IMR-90 (cell line): ENCODE measurements at places on chromosomes 2 and 18. TPM values are rescaled to one million over a fixed set of nuclear protein-coding genes. Genes with fewer than 3 reads are reported as not detected.

- peak; percentile 28 for DNase-seq
These were observed 1.9 kb upstream of the SOX11 start for GRCh38 chr2:5690286-5690685.

- no peak for DNase-seq
These were observed 3.6 kb downstream of the TEX51 start for GRCh38 chr2:126902152-126902835.

GRCh38 chr18:56139792-56140254 lies 498.6 kb downstream of the TXNL1 start:
- peak; percentile 95 for DNase-seq

- DNase-seq = peak; percentile 62
These were observed 39.7 kb upstream of the GRP start for GRCh38 chr18:59180150-59180845.

- DNase-seq = peak; percentile 5
These were observed 6.7 kb downstream of the ZNF521 start for GRCh38 chr18:25345081-25345866.

- DNase-seq = peak; percentile 70
These were observed 750.8 kb upstream of the ID2 start for GRCh38 chr2:7930800-7931635.

GRCh38 chr2:199602271-199602895 lies 144.6 kb upstream of the SATB2 start:
- no peak for DNase-seq

- DNase-seq = no peak
These were observed 1.4 kb downstream of the PHLPP1 start for GRCh38 chr18:62716619-62717168.

- no peak for DNase-seq
These were observed 77.5 kb downstream of the TFCP2L1 start for GRCh38 chr2:121207494-121207893.

DNA sequence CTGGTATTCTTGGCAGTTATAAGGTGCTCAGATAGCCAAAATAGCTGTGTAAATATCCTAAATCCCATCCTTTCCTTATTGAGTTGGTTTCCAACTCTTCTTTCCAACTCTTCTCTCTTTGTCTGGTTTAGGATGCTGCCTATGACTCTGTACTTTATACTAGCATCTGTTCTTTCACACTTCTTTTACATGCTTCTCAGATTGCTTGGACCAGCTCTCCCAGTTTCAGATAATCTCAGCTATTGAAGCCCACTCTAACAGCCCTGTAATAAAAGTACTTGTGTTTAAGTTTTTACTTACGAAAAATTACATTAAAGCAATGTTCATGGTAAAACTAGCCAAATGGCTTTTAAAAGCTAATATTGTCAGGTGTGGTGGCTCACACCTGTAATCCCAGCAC lies 14.7 kb upstream of the LHCGR start:
- no peak for DNase-seq

- no peak for DNase-seq
These were observed 2.7 kb downstream of the RASGRP3 start for GRCh38 chr2:33478968-33479731.

DNA sequence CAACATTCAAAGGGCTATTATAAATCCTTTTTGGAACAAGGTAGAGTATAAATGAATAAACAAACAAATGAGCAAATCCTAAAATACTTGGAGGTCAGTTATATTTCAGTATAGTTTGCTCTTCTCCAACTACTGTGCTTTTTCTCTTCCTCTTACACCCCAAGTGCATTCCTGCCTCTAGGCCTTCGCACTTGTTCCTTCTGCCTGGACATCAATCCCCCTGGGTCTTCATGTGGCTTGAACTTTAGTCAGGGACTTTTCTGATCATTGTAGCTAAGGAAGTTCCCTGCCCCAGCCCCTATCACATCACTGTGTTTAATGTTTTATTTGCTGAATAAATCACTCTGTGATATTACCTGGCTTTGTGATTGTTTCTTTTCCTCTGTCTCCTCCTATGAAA lies 418.2 kb upstream of the HNRNPA3 start:
- DNase-seq = no peak

DNA sequence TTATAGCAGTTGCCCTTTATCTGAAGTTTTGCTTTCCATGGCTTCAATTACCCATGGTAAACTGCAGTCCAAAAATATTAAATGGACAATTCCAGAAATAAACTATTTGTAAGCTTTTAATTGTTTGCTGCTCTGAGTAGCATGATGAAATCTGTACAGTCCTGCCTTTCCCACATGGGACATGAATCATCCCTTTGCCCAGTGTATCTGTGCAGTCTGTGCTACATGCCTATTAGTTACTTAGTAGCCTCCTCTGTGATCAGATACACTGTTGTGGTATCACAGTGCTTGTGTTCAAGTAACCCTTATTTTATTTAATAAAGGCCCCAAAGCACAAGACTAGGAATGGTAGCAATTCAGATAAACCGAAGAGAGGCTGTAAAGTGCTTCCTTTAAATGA lies 810.6 kb upstream of the PIK3C3 start:
- DNase-seq = peak; percentile 82

DNA sequence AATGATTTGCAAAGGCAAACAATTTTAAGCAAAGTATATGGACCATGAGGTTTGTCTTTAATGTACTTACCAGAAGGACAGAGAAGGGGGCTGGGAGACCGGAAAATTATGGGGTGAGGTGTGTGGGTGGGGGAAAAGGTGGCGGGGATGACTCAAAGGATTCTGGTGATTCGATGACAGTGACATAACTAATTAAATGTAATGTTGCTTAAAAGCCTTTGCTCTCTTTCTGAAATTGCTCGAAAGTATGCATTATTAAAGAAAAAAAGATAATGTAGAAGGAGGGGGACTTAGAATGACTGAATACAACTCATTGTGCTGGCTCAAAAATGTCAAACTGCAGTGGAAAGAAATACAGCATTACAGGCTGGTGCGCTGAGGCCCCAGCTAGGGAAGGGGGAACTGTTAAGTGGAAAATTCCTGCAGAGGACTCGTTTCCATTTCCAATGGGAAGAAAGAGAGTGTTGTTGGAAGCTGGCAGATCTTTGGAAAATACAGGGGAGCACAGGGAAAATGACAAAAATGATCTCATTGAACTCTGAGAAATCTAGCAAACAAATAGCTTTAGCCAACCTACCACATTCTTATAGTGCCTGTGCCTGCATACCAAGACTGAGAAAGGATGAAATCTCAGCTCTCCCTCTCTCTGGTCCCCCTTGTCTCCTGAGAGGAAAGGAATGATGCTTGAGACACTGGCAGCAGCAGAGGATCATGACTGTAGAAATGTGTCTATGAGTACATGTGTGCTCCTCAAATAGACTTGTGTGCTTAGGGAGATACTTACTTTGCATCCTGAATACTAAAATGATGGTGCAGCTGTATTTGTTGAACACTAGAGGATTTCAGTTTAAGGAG lies 632.4 kb downstream of the NYAP2 start:
- DNase-seq = peak; percentile 44

DNA sequence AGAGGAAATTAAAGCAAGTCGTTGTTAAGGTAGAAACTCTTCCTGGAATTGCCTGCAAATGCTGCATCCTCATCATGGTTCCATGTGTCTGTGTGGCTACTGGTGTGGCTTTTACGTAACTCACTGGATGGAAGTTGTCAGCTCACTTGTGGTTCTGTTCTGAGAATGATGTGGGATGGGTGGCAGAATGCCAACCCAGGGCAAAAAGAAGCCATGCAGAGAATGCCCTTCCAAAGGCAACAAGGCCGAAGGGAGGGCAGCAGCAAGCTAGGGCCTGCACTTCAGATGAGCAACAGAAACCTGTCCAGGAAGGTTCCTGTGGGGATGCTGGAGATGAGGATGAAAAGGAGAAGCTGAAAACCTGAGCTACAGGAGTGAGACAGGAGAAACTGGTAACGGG lies 10.4 kb upstream of the NAPG start:
- DNase-seq = no peak

- no peak for DNase-seq
These were observed 70.9 kb upstream of the FHL2 start for GRCh38 chr2:105469781-105470180.

DNA sequence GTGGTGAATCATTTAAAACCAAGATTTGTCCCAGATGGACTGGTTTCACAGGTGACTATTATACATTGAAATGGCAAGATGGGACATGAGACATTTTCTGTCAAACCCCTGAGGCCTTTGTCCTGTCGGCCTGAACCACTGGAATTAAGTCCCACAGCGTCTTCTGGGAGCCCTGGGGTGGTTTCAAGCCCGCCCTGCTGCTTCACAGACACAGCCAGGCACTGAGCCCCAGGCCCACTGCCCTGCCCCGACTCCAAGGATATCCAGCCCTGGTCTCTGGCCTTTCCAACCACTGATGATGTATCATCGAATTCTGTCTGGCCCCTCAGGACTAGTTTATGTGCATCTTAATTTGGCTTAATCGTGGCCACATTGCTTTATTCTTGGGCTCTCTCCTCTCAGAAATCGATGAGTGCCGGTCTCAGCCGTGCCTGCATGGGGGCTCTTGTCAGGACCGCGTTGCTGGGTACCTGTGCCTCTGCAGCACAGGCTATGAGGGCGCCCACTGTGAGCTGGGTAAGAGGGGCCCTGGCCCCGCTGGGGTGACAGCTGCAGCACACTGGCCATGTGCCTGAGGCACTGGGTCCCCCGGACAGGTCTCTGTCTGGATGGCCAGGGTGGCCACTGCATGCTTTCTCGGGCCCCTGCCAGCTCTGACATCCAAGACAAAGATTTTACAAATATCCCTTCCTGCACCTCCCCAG lies 39.5 kb downstream of the MTERF4 start:
- DNase-seq = no peak

- peak; percentile 4 for DNase-seq
These were observed 6.0 kb downstream of the HADHA start for GRCh38 chr2:26238311-26238958.

DNA sequence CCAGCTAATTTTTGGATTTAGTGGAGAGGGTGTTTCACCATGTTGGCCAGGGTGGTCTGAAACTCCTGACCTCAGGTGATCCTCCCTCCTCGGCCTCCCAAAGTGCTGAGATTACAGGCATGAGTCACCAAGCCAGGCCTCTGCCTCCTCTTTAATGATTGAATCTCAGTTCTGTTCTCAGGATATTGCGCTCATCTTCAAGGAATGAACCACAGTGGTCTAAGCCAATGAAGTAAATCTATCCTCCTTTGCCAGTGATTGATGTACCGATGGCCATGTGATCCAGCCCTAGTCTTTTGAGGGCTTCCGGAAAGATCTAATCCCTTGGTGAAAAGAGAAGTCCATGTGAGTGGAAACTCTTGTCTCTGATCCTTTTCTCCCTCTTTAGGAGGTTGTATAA lies 48.6 kb downstream of the POLE4 start:
- DNase-seq = peak; percentile 12

DNA sequence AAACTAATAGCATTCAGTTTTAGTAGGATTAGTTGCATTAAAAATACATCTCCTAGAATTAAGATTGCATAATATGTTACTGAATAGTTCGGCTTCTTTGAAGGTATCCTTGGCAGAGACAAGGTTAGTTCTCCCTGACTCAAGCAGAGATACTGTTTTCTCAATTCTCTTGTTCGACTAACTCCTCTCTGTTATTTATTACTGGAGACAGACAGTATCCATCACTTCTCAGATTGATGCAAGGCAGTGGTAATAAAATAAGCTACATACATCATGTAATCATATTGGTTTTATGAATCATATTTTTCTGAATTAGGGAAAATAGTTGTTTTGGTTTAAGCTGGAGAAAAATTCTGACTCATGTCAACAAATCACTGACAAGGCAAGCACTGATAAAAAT lies 134.8 kb downstream of the SLC8A1 start:
- DNase-seq = peak; percentile 46

DNA sequence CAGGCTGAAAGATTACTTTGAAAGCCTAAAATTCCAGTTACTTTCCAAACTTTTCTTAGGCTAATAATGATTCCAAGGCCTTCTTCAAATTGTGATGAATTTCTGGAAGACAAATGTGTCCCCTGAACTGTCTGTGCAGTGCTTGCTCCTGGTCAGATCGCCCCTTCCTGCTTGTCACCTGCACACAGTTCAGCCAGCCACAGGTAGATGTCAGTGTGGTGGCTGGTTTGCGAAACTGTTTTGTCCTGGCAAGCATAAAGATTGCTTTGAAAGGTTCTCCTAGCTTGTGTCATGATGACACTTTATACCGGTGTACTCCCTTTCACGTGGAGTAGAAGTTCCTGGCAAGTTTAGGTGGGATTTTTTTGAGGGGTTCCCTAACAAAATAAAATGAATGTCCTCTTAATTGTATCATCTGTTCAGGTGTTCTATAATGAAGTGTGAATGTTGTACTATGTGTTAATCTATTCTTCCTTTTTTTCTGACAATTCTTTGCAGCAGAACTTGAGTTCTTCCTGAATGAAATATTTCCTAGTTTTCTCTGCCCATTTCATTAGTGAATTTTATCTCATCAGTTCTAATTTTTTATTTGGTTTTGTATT lies 298.8 kb downstream of the ZNF407 start:
- peak; percentile 12 for DNase-seq

DNA sequence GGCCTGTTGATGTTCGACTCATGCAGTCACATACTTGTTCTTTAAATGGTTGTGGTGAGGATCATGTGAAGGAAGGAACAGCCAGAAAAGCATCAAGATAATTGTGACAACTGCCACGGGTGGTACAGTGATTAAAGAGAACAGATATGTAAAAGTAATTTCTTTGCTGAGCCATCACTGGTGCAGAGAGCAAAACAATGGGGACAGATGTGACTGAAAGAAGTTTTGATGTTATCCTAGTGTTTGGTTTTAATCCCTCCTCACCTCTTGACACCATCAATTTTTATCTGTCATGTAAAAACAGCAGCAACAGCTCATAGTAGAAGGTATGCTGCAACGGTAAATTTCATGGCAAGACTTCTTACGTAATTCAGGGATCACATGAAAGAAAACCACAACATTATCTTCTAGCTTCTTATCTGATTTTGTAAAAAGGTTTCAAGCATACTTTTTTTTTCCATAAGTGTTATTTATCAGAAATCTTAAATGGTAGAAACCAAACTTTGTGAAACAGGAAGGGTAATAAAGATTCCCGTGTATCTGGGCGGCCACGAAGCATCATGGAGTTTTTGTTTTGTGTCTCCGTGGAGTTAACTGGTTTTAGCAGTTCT lies 65.2 kb downstream of the PLCL1 start:
- DNase-seq = no peak

GRCh38 chr18:62030091-62030985 lies 137.5 kb upstream of the RNF152 start:
- DNase-seq = no peak

KLHL29 gene
- 2.0 and 2.5 TPM in 2 replicates for total RNA-seq

TCF23 gene
- not detected in 2 replicates for total RNA-seq

IL1R2 gene
- not detected in 2 replicates for total RNA-seq

DNAH7 gene
- total RNA-seq = 0.28 and 0.36 TPM in 2 replicates

HMSD gene
- total RNA-seq = 0.28 and 0.36 TPM in 2 replicates

RDH14 gene
- total RNA-seq = 12.2 TPM in 2 replicates

GKN2 gene
- total RNA-seq = not detected in 2 replicates

ILKAP gene
- 13.3 and 15.3 TPM in 2 replicates for total RNA-seq

HOXD12 gene
- total RNA-seq = not detected in 2 replicates

THUMPD2 gene
- 4.8 and 5.6 TPM in 2 replicates for total RNA-seq

CTLA4 gene
- total RNA-seq = not detected in 2 replicates

GTF2A1L gene
- not detected in 2 replicates for total RNA-seq

FSIP2 gene
- under 0.01 TPM in 1 of 2 replicates, not detected in the other for total RNA-seq
